A549 treated with GW870086 at 1 μM for 4 hours (cell line): ENCODE measurements at places on chromosomes 6 and 20. TPM values are rescaled to one million over a fixed set of nuclear protein-coding genes. Genes with fewer than 3 reads are reported as not detected.

The COX4I2 gene
- not detected in 5 replicates for total RNA-seq

The EYS gene
- total RNA-seq = 0.02 to 0.23 TPM (median 0.11 TPM) in 4 of 5 replicates, not detected in the other

The RBM39 gene
- total RNA-seq = 166 to 201 TPM (median 190 TPM) in 5 replicates

The ZNF334 gene
- total RNA-seq = not detected in 5 replicates

The ULBP1 gene
- total RNA-seq = 0.53 to 0.99 TPM (median 0.79 TPM) in 5 replicates

The SAPCD1 gene
- 1.6 to 3.9 TPM (median 3.7 TPM) in 5 replicates for total RNA-seq

The FNDC11 gene
- 0.13 to 0.54 TPM (median 0.21 TPM) in 5 replicates for total RNA-seq
